ENCODE measurements at places on chromosomes 2 and 18.

GRCh38 chr2:1305342-1306013 is 107.8 kb upstream of the TPO start:
- DNase-seq: no peak

DNA sequence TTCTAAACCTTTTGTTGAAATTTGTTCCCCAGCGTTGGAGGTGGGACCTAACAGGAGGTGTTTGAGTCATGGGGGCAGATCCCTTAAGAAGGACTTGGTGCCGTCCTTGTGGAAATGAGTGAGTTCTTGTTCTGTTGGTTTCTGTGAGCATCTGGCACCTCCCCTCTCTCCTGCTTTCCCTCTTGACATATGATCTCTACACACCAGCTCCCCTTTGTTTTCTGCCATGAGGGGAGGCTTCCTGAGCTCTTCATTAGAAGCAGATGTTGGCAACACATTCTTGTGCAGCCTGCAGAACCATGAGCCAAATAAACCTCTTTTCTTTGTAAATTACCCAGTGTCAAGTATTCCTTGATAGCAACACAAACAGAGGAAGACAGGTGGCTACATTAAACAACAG is 23.8 kb downstream of the NABP1 start:
- no peak for DNase-seq

DNA sequence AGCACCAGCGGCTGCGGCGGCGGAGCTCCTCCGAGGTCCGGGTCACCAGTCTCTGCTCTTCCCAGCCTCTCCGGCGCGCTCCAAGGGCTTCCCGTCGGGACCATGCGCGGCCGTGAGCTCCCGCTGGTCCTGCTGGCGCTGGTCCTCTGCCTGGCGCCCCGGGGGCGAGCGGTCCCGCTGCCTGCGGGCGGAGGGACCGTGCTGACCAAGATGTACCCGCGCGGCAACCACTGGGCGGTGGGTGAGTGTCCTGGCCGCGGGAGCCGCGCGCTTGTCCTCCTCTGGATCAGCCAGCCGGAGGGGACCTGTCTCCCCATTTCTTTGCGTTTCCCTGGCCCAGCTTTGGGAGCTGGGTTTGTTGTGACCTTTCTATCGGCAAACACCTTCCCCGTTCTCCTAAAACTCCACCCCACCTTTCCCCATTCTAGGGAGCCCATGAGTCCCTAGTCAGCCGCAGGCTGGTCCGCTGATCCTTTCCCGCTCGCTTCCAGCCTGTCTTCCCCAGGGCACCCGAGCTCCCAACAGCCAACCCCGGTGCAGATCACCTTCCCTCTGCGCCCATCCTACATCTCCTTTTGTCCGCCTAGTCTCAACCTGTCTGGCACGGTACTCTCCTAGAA is 316 bp downstream of the GRP start:
- no peak for DNase-seq

DNA sequence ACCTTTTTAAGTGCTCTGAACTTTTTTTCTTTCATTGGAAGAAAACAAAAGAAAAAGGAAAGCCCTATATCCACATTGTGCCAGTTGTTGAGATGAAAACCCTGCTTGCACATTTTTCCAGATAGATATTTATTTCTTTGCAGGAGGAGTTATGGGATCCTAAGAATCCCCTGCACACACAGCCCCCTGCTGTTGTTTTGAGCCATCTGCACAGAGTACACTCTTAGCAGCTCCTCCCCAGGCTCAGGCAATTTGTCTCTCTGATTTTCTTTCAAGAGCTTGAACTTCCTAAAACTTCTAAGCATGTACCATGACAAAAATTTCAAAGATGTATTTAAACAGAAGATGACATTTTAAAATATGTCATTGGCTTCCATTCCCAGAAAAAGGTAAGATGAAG is 436.9 kb downstream of the METTL4 start:
- DNase-seq: no peak

- no peak for DNase-seq
Observed at GRCh38 chr2:203569677-203570316, 34.7 kb upstream of the RAPH1 start.

DNA sequence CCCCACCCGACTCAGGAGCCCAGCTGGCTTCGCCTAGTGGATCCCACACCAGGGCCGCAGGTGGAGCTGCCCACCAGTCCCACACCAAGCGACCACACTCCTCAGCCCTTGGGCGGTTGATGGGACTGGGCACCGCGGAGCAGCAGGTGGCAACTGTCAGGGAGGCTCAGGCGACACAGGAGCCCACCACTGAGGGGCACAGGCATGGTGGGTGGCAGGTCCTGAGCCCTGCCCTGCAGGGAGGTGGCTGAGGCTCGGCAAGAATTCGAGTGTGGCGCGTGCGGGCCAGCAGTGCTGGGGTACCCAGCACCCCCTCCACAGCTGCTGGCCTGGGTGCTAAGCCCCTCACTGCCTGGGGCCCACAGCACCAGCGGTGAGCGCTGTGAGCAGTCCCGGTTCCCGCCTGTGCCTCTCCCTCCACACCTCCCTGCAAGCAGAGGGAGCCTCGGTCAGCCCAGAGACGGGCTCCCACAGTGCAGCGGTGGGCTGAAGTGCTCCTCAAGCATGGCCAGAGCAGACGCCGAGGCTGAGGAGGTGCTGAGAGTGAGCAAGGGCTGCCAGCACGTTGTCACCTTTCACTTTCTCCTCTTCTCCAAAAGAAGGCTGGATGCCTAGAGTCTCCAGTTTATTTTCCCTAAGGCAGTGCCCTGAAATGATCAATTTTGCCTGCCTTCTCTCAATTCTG is 1440.7 kb upstream of the ZEB2 start:
- no peak for DNase-seq

DNA sequence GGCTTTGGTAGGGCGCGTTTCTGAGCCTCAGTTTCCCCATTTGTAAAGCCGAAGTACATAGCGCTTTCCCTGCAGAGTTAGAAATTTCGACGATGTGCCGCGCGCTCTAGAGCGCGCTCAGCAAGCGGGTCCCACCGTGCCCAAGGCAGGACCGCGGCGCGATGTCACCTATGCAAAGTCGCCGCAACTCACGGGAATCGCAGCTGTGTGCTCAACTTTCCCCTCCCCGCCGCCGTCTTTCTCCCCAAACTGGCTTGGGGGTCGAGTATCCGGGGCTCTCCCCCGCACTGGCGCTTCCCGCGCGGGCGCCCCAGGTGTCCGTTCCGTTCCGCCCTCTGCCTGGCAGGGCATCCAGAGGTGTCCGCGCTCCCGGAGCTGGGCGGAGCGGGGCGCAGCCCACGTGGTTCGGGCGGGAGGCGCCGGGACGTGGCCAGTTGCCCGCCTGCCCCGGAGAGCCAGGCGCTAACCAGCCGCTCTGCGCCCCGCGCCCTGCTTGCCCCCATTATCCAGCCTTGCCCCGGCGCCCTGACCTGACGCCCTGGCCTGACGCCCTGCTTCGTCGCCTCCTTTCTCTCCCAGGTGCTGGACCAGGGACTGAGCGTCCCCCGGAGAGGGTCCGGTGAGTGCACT is at the start of gene MLPH:
Gene MLPH (plus strand): TSS at position 433 of the 630 bp plus-strand sequence. CDS start 6,176 bp downstream, outside the sequence.
- no peak for DNase-seq

GRCh38 chr2:51013933-51014526 is 17.9 kb downstream of the NRXN1 start:
- no peak for DNase-seq

- DNase-seq: no peak
Observed at GRCh38 chr18:74292541-74292858, 737 bp upstream of the CYB5A start.

DNA sequence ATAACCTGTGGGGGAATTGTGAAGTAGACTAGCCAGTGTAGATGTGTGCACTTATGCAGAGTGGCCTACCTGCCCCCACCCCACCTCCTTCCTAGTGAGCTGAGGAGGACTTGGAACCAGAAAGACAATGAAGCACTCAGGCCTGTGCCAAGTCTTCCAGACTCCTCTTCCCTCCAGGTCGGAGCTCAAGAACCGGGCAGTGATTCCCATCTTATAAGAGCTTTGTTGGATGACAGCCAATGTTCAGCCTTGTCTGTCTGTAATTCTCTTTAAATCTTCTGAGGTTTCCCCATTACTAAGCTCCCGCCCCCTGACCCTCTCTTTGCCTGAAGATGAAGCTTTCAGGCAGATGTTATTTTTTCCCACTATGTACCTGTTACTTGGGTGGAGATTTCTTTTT is 121.0 kb downstream of the SMAD2 start:
- no peak for DNase-seq
